ENCODE measurements at places on chromosomes 7 and 10.

GRCh38 chr10:36092116-36092515, 450.0 kb upstream of the FZD8 start:
- DNase-seq = no peak

- no peak for DNase-seq
These were observed 2.2 kb downstream of the CROT start for GRCh38 chr7:87347664-87348063.

GRCh38 chr7:37635346-37635745, 48.2 kb upstream of the GPR141 start:
- no peak for DNase-seq

GRCh38 chr10:50382576-50383023, 131.3 kb upstream of the ASAH2 start:
- no peak for DNase-seq

DNA sequence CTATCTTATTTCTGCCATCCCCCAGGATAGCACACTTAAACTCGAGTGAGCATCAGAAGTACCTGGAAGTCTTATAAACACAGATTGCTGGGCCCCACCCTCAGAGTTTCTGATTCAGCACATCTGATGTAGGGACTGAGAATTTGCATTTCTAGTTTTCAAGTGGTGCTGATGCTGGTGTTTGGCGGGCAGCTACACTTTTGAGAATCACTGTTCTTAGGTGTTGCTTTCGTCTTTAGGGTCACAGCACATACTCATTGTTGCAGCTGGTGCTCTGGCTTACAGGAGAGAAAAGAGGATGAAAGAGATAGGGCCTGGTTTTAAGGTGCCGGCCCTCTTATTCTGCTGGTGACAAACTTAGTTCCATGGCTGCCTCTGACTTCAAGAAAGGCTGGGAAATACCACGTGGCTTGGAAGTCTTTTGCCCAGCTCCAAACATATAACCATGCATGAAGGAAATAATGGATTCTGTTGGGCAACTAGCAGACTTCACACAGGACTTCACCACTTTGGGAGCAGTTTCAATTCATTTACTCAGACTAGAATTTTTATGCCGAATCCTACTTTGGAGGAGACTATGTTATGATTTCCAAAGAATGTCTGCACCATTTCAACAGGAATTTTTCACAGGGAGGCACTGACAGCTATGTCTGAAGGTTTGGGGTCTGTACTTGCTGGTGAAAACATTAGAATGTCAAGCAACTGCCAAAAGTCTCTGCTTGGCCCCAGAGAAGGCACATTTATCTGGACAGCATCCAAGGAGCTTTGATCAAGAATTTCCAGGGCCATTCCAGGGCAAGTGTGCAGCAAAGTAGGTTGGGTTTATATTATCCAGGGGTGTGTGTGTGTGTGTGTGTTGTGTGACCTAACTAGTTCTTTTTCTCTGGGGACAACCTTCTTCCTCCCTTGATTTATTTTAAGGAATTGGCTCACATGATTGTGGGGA, 6.9 kb upstream of the MINDY4 start:
- DNase-seq = no peak

All from lung microvascular endothelial cell (primary cell).